ENCODE measurements at places on chromosomes 7 and 10.

DNA sequence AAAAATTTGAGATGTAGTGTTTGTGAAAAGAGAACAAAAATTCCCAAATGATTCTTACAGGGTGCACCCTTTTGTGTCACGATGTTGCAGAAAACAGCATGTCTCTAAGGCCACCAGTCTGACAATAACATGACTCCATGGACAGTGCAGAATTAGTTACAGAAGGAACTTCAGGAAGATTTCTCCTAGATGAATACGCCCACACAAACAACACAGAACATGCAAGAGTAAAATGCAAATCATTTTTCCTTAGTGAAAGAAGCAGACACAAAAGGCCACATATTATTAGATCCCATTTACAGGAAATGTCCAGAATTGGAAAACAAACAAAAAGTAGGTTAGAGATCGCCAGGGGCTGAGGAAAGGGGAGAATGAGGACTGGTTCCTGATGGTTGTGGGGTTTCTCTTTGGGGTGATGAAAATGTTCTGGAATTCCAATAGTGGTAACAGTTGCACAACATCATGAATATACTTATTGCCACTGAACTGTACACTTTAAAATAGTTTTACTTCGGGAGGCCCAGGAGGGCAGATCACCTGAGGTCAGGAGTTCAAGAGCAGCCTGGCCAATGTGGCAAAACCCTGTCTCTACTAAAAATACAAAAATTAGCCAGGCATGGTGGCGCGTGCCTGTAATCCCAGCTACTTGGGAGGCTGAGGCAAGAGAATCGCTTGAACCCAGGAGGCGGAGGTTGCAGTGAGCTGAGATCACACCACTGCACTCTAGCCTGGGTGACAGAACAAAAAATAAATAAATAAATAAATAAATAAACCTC, 10.2 kb downstream of the ZC3HAV1 start:
- no peak for DNase-seq

DNA sequence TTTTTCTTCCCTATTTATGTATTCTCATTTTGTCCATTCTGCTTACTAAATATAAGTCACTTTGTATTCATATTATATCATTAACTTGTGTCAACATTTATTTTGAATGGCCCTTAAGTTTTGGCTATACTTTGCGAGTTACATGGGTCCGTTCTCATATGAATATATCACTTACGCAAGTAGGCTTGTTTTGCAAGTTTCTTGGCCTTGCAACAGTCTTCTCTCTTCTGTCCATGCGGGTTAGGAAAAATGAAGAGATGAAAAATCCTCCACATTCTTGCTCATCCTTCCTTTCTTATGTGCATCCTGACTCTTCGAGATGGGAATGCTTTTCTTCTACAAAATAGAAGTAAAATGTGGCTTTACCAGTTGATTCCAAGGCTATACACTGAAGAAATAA, 82.8 kb downstream of the GPR158 start:
- no peak for DNase-seq

DNA sequence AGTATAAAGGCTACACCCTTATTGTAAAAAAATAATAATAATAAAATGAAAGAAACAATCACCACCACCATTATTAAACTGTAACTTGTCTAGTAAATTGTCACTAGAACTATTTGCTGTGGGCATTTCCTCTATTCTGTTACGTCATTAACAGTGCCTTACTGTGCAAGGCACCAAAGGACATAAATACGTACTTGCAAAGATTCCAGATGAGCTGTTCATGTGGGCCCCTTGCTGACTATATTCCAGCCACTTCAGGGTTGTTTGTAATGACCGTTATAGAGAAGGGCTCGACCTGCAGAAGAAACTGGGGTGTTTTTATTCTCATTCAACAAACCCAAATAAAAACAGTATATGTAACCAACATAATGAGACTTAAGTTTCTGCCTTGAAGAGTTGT, 60.4 kb downstream of the KLRG2 start:
- DNase-seq, result no peak

GRCh38 chr10:126705951-126706565, 35.6 kb upstream of the C10orf90 start:
- DNase-seq, result no peak

DNA sequence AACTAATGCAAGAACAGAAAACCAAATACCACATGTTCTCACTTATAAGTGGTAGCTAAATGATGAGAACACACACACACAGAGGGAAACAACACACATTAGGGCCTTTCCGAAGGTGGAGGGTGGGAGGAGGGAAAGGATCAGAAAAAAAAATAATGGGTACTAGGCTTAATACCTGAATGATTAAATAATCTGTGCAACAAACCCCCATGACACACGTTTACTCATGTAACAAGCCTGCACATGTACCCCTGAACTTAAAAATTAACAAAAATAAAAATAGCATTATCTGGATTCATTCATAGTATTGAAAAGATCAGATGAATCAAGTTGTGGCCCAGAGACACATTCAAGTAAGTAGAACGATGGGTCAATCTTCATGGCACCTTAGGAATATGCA, 159.5 kb upstream of the POT1 start:
- no peak for DNase-seq

GRCh38 chr7:27345997-27346396, 103.4 kb downstream of the EVX1 start:
- no peak for DNase-seq

DNA sequence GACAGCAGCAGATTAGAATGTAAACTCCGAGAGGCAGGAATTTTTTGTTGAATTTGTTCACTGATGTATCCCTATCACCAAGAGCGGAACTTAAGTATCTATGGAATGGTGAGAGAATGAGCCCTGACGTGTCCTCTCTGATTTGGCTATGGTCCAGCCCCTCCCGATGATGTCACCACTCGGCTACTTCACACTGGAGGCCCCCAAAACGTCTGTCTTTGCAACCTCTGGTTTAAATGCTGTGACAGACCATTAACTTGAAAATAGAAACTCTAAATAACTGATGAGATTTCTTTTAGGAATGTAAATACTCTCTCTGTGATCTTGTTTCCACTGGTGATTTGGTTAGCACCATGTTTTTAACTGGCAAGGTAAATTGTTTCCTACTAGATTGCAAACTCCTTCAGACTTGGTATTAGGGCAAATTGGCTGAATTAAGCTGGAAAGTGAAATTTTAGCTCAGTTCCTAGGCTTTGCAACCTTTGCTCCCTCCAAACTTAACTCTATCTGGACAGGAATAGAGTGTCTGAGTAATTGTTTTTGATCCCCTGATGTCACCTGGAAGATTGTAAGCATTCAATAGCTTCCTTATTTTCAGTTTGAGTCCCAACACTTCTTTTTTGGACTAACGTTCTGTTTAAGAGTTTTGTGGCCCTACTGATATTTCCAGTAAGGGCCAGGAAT, 19.1 kb downstream of the SLC16A12 start:
- no peak for DNase-seq

GRCh38 chr10:94210440-94211168, 152.1 kb downstream of the NOC3L start:
- DNase-seq, result no peak
